ENCODE measurements at places on chromosomes 2 and 18.
A peak's percentile ranks its signal among the peaks of the same experiment; 100 is the strongest.

GRCh38 chr2:160087854-160088745 lies 25.7 kb upstream of the PLA2R1 start:
- no peak for DNase-seq

GRCh38 chr2:211367293-211367692 lies 810.9 kb downstream of the CPS1 start:
- DNase-seq: no peak

GRCh38 chr18:79948719-79949411 lies 2.6 kb downstream of the SLC66A2 start:
- DNase-seq: no peak

GRCh38 chr2:64913357-64913869 lies 75.8 kb upstream of the SLC1A4 start:
- DNase-seq: no peak

- no peak for DNase-seq
Measured at GRCh38 chr2:235829726-235830125, 335.9 kb downstream of the AGAP1 start.

- DNase-seq: no peak
Measured at GRCh38 chr2:111705711-111706336, 178.2 kb downstream of the ANAPC1 start.

DNA sequence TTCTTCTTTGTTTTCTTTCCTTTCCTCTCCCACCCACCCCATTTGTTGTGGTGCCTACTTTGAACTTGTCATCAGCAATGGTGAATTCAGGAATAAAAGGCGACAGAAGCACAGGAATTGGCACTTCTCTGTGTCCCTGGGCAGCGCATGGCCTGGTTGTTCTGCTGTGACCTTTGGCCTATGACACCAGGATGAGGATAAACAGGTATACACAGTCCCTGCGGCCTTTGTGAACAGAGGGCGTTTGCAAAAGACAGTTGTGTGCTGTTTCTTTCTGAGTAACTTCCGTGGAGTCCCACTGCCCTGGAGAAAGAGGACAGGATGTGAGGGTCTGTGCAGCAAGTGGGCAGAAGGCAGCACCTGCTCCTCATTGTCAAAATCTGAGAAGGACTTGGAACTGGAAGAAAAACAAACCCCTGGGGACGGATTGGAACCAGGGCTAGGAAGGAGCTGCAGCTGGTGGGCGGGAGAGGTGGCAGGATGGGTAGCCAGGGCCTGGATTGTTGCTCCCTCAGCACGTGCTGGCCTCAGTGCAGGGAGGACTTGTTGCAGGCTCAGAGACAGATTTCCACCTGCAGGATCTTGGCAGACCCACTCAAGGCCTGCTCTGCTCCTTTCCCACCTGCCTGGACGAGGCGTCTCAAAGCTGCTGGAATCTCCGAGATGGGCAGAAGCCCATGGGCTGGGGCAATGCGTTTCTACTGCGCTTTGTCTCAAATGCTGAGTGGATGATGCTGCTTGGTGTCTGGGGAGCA lies 159.5 kb downstream of the ACKR3 start:
- no peak for DNase-seq

GRCh38 chr2:115165529-115166109 lies 723.2 kb downstream of the DPP10 start:
- DNase-seq: peak; percentile 0

DNA sequence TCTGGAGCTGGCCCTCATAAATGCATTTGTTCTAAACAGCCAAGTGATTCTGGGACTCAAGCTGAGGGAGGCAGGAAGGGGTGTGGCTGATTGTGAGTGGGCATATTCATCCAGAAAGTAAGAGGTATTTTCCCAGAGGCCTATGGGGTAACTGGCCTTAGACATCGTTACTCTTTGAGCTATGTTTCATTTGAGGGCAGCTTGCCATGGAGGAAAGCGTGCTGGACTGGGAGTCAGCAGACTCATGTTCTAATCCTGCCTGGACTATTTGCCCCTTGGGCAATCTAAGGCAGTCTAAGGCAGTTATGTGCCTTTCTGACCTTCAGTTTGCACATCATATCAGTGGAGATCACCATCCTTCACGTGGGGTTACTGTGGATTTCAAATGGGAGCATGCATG lies 93.5 kb upstream of the SLC14A2 start:
- no peak for DNase-seq

DNA sequence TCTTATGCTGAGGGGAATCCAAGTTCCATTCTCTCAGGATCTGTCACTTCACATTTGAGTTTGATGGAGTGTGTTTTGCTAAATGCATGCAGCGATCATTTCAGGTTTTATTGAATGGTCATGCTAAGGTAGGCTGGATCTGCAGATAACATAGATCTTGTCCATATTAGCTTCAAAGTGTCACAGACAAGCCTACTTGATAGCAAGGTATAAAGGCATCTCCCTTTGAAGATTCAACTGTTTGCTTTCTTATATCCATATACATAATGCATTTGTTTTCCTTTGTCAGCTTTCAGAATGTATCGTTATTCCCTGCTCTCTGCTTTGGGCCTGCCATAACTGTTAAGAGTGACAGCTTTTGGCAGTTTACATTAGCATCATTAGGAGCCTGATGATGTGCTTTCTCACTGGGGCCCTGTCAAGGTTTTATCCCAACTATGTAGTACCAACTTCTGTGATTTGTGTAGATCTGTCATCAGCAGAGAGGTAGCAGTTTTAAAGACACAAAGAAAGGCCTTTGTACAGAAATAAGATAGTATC lies 604.3 kb upstream of the CDH7 start:
- no peak for DNase-seq

DNA sequence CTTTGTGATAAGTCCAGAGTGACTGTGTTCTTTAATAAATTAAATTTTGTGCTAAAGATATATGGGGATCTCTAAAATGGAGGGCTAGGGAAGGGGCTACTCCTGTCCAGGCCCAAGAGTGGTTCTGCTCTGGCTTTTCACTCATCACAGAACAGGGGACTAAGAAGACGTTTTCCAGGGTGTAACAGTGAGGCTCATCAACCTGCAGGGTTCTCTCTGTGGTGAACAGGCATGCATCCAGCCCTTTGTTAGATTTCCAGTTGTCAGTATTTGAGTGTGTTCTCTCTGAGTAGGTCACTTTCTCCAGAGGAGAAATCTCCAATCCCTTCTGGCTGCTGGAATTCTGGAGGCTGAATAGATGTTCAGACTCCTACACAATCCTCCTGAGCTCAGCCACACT lies 408.9 kb downstream of the PLCL1 start:
- DNase-seq: no peak

DNA sequence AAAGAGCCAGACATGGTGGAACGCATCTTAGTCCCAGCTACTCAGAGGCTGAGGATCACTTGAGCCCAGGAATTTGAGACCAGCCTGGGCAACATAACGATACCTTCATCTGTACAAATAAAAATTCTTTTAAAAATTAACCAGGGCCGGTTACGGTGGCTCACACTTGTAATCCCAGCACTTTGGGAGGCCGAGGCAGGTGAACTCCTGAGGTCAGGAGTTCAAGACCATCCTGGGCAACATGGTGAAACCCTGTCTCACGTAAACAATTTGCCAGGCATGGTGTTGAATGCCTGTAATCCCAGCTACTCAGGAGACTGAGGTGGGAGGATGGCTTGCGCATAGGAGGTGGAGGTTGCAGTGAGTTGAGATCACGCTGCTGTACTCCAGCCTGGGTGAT lies 25.8 kb upstream of the KCNG3 start:
- DNase-seq: no peak

DNA sequence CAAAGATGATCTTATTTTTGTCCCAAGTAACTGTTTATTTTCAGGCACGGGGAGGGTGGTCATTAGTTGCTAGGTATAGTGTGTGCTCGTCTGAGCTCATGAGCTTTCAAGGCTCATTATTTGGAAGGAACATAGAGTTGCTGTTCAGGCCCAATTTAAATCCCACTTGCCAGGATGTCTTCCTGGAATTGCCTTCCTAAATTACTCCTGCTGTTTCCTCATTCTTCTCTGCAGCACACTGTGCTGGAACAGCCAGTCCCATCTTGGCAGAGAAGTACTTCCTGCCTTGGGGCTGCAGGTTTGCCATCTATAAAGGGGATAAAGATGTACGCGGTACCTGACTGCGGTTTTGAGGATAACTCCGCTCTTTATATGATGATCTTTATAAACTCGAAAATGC lies 37.3 kb downstream of the GREB1 start:
- DNase-seq: no peak

GRCh38 chr2:186518945-186519344 lies 32.9 kb downstream of the ZC3H15 start:
- no peak for DNase-seq

- DNase-seq: no peak
Measured at GRCh38 chr18:40930211-40930882, 1024.7 kb upstream of the PIK3C3 start.

- no peak for DNase-seq
Measured at GRCh38 chr18:65651192-65651591, 99.6 kb upstream of the CDH7 start.

DNA sequence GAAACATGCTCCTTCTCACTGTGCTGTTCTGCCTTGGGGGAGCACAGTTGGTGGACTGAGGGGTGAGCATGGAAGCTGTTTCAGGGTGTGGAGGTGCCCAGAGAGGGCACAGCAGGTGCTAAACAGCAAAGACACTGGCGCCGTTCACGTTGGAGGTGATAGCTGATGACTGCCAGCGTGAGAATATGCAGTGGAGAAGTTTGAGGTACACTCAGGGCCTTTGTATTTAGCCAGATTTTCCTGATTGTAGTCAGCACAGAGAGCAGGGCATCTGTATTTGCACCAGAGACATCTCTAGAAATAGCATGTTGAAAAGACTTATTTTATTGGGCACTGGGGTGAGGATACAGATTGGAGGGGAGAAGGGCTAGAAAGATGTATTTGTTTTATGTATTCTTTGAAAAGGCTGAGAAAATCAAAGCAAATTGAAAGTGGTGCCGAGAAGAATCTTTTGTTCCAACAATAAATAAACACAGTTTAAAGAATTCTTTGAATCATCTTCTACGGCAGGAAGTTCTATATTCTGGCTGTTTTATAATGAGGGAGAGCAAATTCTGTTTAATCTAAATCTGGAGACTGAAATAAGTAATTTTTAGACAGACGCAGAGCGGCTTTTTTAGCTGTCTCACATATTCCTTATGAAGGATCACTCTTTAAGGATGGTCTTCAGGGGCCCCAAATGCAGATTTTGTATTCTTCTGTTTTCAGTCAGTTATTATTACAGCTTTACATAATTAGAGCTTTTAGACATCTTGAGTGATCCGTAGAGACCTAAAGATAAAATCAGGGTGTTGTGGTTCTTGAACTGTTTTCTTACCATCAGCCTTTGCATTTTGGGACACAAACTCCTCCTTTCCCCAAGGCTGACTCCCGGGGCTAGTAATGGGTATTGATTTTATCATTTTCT lies 7.1 kb downstream of the ZNF532 start:
- DNase-seq: no peak

GRCh38 chr2:67713376-67713775 lies 316.2 kb downstream of the ETAA1 start:
- no peak for DNase-seq

DNA sequence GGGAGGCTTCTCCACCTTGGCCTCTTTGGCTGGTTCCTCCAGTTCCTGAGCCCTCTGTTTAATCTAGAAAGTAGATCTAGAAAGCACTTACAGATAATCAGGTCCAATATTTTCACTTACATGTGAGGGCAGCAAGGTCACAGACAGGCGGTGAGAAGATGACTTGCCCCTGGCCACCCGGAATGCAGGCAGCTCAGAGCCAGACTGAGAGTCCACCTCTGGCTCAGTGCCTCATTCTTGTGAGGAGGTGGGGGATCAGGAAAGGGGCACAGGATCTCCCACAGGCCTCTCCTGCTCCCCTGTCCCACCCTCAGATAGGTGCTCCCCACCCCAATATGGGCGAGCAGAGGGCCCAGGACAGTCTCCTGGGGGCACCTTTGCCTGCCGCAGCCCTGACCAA lies 5.8 kb downstream of the WNT6 start:
- no peak for DNase-seq

DNA sequence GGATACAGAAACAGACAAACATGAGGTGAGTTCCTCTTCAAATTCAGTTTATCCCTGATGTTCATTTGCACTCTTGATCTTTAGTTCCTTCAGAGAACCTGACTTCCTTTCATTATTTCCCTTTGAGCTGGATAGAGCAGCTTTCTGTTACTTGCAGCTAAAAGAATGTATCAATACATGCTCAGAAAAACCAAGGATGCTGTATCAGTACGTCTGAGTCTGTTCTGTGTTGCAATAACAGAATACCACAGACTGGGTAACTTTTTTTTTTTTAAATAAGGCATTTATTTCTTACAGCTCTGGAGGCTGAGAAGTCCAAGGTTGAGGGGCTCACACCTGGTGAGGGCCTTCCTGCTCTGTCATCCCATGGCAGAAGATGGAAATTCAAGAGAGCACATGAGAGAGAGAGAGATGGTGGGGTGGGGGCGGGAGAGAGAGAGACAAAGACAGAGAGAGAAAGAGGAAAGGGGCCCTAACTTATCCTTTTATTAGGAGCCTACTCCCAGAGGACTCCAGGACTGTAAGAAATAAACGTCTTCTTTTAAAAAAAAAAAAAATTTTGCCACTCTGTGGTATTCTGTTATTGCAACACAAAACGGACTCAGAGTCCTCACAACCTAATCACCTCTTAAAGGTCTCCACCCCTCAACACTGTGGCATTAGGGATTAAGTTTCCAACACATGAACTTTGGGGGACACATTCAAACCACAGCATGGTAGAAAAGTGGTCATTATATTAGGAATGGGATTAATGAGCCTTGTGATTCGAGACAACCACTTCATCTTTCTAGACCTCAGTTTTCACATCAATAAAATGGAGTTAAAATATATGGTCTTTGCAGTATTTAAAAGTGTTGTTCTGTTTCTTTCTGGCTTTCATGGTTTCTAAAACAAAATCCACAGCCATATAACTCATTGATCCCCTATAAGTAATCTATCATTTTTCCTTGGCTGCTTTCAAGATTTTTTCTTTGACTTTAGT lies 18.4 kb upstream of the SELENOI start:
- no peak for DNase-seq

DNA sequence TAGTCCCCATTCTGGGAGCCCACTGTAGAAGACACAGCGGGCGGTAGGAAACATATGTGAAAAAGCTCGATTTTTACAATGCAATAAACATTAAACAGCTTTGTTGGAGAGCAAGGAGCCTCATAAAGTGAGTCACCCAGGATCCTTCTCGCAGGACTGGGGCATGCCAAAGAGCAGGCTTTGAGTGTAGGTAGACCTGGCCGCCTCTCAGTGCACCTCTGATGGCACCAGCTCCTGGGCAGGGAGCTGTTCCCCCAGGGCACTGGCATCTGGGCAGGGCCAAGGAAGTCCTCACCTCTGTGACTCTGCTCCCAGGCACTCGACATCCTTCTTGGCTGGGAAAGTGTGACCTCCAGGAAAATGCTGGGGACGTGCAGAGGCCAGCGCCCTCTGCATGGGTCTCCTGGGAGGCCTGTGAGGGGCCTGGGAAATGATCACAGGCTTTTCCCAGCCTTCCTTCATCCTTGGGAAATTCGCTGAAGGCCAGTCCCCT lies 94.2 kb downstream of the POLR1A start:
- DNase-seq: no peak

Data from NCI-H1092 (cell line).